CD4-positive, alpha-beta T cell (primary cell): ENCODE measurements at places on chromosomes 1 and 21.

GRCh38 chr1:169586067-169586394 lies 250 bp downstream of the F5 start:
- no peak overlapping the region for H3K27ac ChIP-seq
- peaks cover 19% of the 10 kb centered on the region for H3K4me1 ChIP-seq
- no peaks in the 10 kb centered on the region for H3K36me3 ChIP-seq

GRCh38 chr1:16114527-16115467 lies 41.1 kb downstream of the EPHA2 start:
- H3K27me3 ChIP-seq, result peaks cover 8% of the 10 kb centered on the region
- H3K27ac ChIP-seq, result no peak overlapping the region
- no peak for DNase-seq
- no peak overlapping the region for H3K4me3 ChIP-seq

- no peaks in the 10 kb centered on the region for H3K27me3 ChIP-seq
- no peaks in the 10 kb centered on the region for H3K4me1 ChIP-seq
- H3K36me3 ChIP-seq, result no peaks in the 10 kb centered on the region
Measured at GRCh38 chr1:177848577-177848976, 121.3 kb downstream of the SEC16B start.

GRCh38 chr21:14486869-14487268 lies 59.2 kb downstream of the SAMSN1 start:
- H3K27me3 ChIP-seq, result no peaks in the 10 kb centered on the region
- H3K4me3 ChIP-seq, result no peak overlapping the region
- H3K4me1 ChIP-seq, result peaks cover 6% of the 10 kb centered on the region
- H3K27ac ChIP-seq, result no peak overlapping the region
- DNase-seq, result peak; percentile 6

DNA sequence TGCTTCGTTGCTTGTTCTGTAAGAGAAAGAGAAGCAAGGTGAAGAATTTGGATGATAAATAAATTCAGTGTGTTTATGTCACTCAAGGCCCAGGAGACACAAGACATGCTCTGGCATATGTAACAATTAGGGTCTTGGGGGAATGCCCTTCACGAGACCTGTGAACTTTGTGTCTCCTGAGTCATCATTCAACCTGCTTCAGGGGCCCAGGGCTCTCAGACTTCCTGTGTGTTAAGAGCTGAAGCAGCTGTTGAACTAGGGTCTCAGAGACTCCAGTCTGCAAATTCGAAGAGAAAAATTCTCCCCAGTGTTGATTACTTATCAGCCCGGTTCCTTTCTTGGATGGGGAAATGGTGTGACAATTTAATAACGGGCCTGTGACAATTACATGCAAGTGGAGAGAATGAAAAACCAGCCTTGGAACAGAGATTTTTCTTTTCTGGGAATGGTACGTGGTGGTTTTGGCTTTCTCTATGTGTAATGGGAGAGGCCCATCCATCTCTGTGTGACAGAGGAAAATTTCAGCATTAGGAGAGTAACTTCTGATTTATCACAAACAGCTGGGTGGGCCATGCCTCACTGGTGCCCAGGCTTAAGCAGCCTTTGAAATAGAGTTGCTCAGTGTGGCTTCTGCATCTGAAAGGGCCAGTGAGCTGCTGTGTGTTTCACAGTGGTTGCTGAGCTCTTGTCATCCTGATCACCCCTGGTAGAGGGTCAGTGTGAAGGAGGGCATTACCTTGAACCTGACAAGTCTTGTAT lies 22.4 kb downstream of the HUNK start:
- H3K4me3 ChIP-seq, result no peak overlapping the region
- no peak for DNase-seq
- no peaks in the 10 kb centered on the region for H3K36me3 ChIP-seq
- no peaks in the 10 kb centered on the region for H3K4me1 ChIP-seq
- peaks cover 2% of the 10 kb centered on the region for H3K27me3 ChIP-seq
- no peak overlapping the region for H3K27ac ChIP-seq

DNA sequence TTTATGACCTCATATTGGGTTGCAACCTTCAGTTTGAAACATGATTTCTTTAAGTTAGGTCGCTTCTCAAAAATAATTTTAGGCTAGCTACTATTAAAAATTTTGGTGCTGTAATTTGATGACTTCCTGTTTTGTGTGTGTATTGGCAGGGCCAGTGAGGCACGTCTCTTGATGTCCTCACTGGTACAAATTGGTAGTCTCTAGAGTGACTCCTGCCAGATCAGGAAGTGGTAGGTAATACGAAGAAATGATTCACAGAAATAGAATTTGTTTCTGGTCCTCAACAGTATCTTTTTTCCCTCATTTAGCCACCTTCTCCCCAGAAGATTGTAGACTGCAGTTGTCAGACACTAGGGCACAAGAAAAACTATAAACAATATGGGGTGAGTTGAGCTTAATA lies 120.9 kb upstream of the KIAA1614 start:
- no peaks in the 10 kb centered on the region for H3K4me1 ChIP-seq
- no peak overlapping the region for H3K27ac ChIP-seq
- peaks cover 9% of the 10 kb centered on the region for H3K36me3 ChIP-seq

- DNase-seq, result peak; percentile 59
- peaks cover 19% of the 10 kb centered on the region for H3K4me1 ChIP-seq
- H3K27me3 ChIP-seq, result no peaks in the 10 kb centered on the region
Measured at GRCh38 chr1:89719502-89720306, 86.8 kb downstream of the LRRC8C start.

DNA sequence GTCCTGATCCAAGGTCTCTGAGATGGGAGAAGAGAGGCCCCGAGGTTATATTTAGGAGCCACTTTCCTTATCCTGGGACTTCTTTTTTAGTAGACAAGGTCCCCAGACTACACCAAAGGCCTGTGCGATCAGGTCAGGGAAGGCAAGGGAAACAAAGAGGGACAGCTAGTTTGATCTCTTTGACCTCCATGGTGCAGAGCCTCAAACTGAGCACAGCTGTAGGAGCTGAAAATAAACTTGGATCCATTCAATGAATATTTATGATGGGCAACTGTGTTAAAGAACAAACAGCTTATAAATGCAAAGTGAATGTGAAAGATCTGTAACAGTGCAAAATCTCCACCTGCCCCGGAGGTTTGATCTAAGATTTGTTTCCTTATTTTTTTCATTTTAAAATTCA lies 256.6 kb downstream of the DYRK1A start:
- H3K4me1 ChIP-seq, result no peaks in the 10 kb centered on the region
- H3K36me3 ChIP-seq, result no peaks in the 10 kb centered on the region
- no peak overlapping the region for H3K27ac ChIP-seq
